ENCODE measurements at places on chromosomes 13 and 19.

DNA sequence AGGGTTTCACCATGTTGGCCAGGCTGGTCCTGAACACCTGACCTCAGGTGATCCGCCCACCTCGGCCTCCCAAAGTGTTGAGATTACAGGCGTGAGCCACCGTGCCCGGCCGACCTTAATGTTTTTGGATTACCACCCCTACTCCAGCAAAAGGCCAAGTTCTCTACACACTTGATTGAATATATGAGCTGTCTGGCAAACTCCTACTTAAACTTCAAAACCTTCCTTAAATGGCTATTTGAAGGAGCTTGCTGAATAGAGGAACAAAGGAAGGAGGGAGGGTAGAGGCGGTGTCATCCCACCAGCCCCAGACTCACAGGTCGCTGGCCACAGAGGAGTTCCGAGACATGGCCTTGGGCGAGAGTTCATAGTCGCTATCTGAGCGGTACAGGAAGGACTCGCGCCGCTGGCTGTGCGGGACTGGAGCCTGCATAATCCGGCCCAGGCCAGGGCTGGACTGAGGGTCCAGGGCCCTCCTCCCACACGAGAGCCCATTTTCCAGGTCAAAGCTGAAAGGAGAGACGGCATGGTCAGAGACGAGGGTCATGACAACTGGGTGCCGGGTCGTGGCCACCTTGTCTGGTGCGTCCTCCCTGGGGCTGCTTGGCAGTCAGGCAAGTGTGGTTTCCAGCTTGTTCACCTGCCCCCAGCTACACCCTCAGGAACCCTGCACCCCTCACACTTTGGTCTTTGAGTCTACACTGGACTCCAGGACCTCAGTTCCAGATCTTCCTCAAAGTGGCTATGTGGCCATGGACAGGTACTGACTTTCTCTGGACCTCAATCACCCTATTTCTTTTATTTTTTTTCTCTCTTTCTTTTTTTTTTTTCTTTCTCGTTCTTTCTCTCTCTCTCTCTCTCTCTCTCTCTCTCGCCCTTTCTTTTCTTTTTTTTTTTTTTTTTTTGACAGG lies 4.2 kb downstream of the PDE4C start:
- DNase-seq = no peak

DNA sequence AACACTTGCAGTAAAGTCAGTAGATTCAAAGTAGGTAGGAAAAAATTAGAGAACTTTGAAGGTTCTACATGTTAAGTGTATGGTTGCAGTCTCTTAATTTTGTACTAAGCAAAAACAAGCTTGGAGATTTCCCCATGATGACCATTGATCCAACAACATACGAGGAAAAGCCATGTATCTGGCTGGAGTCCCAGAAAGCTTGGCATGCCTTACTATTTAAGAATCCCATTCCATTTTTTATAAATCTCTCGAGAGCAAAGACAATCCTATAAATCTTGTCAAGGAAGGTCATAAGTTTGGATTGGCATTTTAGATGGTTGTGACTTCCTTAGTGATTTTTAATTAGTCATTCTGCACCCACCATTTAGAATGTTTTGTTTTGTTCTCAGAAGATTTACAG lies 495.9 kb downstream of the GPC5 start:
- no peak for DNase-seq

DNA sequence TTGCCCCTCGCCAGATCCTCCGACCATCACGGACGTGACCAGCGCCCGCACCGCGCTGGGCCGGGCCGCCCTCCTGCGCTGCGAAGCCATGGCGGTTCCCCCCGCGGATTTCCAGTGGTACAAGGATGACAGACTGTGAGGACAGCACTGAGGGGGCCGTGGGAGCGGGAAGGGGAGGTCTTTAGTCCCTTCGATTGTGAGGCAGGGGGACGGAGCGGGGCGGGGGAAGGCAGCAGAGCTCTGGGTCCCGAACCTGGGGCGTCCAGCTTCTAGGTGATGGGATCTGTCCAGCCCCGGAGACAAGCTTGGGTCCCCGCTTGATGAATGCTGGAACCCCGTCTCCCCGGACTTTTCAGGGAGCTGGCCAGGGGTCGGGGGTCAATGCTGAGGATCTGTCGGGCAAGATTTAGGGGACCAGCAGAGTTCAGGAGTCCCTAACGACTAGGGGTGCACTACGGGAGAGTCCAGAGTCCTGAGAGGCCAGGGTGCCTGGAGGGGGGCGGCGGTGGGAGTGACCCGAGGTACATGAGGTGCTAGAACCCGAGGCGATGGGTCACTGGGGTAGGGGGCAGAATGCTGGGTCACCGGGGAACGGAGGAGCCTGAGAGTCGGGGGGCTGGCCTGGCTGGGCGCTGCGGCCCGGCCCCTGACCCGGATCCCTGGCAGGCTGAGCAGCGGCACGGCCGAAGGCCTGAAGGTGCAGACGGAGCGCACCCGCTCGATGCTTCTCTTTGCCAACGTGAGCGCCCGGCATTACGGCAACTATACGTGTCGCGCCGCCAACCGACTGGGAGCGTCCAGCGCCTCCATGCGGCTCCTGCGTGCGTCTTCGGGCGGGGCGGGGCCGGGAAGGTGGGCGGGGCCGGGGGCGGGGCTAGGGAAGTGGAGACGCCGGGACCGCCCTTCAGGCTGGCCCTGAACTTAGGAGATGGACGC lies 14.6 kb downstream of the VSIG10L start:
- DNase-seq = no peak

GRCh38 chr13:95386370-95386769 lies 85.1 kb upstream of the ABCC4 start:
- no peak for DNase-seq

- DNase-seq = peak; percentile 23
Measured at GRCh38 chr13:95624020-95624419, 20.5 kb downstream of the DZIP1 start.

DNA sequence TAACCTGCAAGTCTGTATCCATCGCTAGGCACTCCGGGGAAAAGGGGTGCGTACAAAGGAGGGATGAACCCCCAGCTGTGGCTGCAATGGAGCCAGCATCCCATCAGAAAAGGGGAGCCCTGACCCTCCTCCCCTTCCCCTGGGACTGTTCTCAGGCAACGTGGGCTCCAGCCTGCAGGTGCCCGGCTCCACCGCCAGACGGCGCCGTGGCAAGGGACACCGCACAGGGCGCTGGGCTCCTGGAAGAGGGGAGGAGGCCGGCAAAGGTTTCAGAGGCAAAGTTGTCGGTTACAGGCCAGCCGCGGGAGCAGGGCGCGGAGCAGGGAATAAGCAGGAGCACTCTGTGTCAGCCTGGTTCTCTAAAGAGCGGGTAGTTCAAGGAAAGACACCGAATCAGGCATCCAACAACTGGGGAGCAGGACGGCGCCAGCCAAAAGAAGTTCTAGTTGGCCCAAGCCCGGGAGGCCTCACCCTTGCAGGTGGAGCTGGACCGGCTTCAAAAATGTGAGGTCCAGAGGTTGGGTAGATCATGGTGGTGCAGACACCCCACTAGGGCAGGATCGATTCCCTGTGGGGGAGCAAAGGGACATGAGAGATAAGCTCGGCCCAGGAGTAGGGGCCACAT lies 53.0 kb upstream of the ATP12A start:
- no peak for DNase-seq

GRCh38 chr19:3287814-3288213 lies 63.4 kb downstream of the CELF5 start:
- DNase-seq = no peak

GRCh38 chr13:51612867-51613266 lies 28.6 kb downstream of the WDFY2 start:
- DNase-seq = no peak

GRCh38 chr13:63546524-63546923 lies 2130.9 kb upstream of the PCDH20 start:
- no peak for DNase-seq

- no peak for DNase-seq
Measured at GRCh38 chr19:33460221-33460908, 61.2 kb downstream of the PEPD start.

DNA sequence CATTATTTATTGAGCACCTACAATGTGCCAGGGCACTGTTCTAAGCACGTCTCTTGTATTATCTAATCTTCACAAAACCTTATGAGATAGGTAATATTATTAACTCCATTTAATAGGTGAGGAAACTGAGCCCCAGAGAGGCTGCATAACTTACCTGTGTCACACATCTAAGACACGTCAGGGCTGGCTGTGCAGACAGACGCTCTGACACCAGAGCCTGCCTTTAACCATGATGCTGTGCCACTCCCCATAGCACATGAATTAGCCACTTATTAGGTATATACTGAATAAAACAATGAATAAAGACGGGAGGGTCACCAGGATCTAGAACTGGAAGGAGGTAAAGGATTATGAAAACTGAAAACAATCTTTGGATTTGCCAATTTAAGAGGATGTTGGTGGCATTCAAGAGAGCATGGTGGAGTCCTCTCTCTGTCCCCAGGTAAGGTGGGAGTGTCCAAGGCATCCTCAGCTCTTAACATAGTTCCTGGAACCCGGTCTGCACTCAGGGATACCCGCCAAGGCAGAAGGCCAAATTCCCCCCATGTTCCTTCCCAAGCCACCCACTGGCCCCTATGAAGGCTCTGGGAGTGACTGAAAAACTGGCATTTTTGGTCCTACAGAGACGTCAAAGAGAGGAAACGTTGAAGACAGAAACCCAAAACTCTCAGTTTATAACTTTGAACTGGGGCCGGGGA lies 479.7 kb downstream of the FOXO1 start:
- no peak for DNase-seq

DNA sequence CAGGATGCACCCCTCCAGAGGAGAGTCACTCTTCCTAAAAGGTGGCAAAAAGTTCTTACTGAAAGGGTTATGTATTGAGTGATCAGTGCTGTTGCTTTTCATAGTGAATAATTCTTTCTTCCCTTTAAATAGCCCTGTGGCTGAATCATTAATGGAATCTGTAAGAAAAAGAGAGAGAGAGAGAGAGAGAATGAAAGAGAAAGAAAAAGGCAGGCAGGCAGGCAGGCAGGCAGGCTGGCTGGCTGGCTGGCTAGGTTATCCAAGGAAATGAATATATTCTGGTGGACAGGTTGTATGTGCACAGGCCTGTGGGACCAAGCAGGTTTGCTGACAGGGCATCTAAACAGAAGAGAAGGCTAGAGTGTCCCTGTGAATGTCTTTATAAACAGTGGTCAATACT lies 100.5 kb downstream of the DLEU7 start:
- no peak for DNase-seq

- DNase-seq = no peak
Measured at GRCh38 chr19:28397306-28397705, 815.6 kb downstream of the UQCRFS1 start.

GRCh38 chr19:50759886-50760285 lies 10.4 kb upstream of the GPR32 start:
- DNase-seq = no peak

- DNase-seq = peak; percentile 52
Measured at GRCh38 chr19:17757125-17757524, 5.8 kb downstream of the FCHO1 start.

DNA sequence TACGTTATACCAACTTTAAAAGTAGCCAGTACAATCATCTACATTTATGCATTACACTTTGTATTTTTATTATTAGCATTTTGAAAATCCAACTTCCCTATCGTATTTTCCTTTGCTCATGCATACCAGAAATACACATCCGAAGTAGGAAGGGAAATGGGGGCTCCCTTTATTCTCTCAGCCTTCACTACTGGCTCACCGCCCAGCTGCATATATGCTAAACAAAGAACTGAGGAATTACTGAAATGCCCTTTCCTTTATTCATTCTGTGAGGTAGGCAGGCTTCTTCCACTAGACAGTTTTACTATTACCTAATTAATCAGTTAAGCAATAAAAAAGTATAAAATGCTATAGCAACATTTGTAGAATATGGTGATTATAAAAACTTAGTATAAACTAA lies 291.6 kb downstream of the KLF12 start:
- DNase-seq = no peak

GRCh38 chr13:28503182-28503967 lies 8.4 kb upstream of the FLT1 start:
- DNase-seq = no peak

DNA sequence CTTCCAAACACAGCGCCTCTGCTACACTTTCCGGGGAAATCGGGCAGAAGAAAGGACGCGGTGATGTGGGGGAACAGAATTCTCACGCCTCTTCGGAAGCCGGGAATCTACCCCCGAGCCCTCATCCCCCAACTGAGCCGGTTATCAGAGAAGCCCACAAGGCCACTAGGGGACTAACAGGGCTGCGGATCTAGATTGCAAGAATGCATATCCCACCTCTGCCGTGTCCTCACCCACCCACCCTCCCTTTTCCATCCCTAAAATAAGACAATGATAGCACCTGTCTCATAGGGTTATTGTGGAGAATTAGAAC lies 1.1 kb downstream of the IGFLR1 start:
- DNase-seq = no peak

DNA sequence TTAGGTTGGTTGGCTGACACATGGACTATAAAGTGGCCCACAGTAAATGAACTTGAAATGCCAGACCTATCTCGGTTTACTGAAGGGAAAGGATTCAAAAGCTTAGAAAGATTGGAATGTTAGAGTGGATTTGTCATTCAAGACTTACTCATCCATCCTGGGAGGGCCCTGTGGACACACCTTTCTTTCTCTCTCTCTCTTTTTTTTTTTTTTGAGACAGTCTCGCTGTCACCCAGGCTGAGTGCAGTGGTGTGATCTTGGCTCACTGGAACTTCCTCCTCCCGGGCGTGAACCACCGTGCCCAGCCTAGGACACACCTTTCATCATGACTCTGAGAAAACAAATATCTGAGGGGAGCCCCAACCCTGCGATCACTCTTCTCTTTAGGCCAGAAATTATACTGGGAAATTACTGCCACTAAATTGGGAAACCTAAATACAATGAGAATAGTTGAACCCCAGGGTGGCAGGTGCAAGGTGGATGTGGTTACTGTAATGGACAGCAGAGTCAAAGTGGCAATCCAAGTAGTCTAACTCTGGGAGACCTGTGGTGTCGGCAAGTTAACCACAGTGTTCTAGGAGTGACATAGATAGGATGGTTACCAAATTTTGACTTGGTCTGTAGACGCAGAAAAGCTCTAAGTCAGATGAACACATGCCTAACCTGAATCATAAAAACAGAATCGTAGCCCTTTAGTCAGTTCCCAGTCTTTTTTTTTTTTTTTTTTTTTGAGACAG lies 47.1 kb upstream of the ZMYM5 start:
- DNase-seq = no peak

- no peak for DNase-seq
Measured at GRCh38 chr13:76129305-76130000, 493.3 kb downstream of the LMO7 start.

DNA sequence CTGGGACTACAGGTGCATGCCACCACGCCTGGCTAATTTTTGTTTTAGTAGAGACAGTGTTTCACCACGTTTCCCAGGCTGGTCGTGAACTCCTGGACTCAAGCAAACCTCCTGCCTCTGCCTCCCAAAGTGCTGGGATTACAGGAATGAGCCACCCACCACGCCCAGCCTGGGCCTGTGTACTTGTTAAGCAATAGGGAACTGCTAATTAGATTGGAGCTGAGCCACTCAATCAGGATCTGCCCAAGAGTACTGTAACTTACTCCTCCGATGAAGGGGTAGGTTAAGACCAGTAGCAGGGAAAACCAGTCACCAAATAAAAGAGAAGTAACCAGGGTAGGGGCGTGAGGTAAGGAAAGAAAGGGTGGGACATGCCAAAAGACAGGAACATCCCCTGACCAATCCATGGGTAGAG lies 2.3 kb downstream of the DDX39A start:
- DNase-seq = no peak
